ENCODE measurements at places on chromosomes 6 and 20. TPM values are rescaled to one million over a fixed set of nuclear protein-coding genes. Genes with fewer than 3 reads are reported as not detected.

Gene SAMD3
- 0.39 TPM for total RNA-seq

Gene SSTR4
- total RNA-seq = not detected

Gene SLC16A10
- total RNA-seq = 5.3 TPM

Gene PI16
- total RNA-seq = 56.9 TPM

Gene PTK7
- 8.1 TPM for total RNA-seq

Gene KCNQ2
- total RNA-seq = 0.11 TPM

Gene OR2H1
- not detected for total RNA-seq

Gene MOG
- not detected for total RNA-seq

Gene CDH26
- 0.39 TPM for total RNA-seq

Gene ZBP1
- total RNA-seq = 0.33 TPM

Gene BPIFB4
- not detected for total RNA-seq

Gene ROS1
- total RNA-seq = not detected

Gene CLDN20
- not detected for total RNA-seq

Gene ACTL10
- 2.5 TPM for total RNA-seq

Gene REV3L
- 38.9 TPM for total RNA-seq

Gene PRSS16
- not detected for total RNA-seq

Gene SAMD5
- 0.86 TPM for total RNA-seq

Gene RBM24
- 20.7 TPM for total RNA-seq

Gene SPEF1
- total RNA-seq = not detected

Gene PGBD1
- total RNA-seq = 8.7 TPM

Gene KCNS1
- not detected for total RNA-seq

DNA sequence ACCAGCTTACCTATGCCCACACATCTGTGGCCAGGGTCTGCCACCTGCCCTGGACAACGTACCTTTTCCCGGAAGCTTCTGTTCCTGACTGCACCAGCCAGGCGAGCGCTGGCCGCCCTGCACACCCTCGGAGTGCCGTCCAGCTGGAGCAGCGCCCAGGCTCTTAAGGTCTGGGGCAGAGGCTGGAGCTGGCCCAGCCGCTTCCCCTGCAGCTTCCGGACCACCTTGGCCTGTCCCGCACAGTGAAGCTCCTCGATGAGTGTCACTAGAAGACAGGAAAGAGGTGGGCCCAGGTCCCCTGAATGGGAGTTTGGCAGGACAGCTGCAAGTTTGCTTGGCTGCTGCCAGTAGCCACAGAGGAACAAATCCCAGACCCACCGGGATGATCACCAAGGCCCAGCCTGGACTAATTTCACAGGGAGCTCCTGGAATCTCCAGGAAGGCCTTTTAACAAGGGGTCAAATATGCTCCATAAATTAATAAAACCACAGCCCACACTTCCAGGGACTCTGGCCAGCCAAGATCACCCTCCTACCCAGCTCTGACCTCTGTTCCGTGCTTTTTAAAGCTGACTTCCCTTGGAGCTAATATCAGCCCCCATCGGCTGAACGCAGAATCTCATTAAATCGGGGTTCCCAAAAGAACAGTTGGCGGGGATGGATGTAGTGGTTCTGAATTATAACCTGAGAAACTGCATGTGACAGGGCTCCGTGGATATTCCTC, 82.3 kb downstream of the PTPN1 start:
- DNase-seq = no peak

DNA sequence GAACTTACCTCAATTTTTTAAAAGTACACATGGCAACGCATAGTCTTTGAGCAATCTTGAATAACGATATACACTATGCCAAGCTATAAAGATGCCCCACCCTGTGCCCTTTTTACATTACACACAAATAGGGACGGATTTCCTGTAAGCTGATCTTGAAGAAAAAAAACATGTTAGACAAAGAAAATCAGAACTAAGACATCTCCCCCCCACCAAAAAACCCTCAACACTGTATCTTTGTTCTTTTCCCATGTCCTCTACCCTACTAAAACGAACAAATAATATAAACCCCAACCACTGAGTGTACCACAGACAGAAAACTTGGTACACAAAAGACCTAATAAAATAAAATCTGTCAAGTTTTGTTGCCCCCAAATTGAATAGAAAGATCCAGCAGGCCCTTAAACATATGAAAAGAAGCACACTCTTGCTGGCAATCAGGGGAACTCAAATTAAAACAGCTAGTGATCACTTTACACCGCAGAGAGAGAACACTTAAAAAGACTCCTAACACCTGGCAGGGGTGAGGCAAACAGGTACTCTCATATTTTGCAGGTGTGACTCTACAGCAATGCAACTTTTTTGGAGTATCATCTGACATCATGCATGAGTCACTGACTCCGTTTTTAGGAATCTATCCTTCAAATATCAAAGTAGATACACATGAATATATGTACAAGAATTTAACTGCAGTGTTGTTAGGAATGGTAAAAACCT, 29.6 kb downstream of the BACH2 start:
- no peak for DNase-seq

GRCh38 chr20:35791821-35792220, 20.0 kb downstream of the PHF20 start:
- no peak for DNase-seq

DNA sequence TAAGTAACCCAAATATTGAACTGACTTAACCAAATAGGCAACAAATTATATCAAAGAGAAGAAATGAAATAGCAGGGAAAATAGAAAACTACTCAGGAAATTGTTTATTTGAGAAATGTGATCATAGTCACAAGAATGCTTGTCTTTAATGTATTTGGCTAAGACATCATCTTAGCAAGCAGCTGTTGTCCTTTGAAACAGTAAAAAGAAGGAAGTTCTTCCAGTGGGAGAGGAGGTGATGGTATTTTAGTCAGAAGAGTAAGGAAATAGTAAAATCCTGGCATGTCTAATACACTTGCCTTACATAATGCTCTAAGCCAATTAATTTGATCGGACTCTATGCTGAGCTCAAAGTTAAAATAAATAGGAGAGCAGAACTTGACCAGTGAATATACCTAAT, 126.5 kb downstream of the EPM2A start:
- no peak for DNase-seq

- no peak for DNase-seq
Observed at GRCh38 chr6:111430605-111431376, 52.2 kb downstream of the REV3L start.

GRCh38 chr6:23446469-23446967, 679.5 kb upstream of the NRSN1 start:
- DNase-seq = no peak

DNA sequence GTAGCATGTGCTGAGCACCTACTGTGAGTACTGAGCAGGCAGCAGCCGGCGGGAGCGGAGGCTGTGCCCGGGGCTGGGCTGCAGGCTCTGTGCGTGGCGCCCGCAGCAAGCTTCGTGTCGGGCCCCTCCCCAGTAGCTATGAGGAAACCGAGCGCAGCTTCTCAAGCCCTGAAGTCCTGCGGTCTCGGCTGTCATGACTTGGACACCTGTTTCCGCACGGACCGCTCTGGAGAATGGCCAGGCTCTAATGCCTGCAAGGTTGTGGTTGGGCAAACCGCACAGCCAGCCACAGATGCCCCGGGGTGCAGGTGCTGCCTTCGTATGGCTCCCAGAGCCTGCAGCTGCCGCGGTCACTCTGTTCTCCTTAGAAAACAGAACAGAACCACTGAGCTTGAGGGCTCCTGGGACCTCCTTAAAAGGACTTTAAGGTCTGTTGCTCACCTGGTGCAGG, 33.7 kb downstream of the PYGB start:
- DNase-seq = no peak

- DNase-seq = no peak
Observed at GRCh38 chr20:41095110-41095969, 42.0 kb upstream of the PLCG1 start.

DNA sequence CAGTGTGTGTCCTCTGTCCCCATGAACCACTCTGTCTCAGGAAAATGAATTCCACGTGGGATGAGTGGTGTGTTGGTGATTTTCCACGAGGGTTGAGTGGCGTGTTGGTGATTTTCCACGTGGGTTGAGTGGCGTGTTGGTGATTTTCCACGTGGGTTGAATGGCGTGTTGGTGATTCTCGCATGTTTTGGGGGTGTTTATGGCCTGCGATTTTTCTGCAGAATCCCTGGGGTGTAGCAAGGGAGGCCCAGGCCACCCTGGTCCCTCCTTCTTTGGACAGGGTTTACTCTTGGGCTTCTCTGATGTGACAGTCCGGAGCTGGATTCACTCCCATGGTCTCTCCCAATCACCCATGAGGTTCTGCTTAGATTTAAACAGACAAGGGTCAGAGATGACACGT, 90.6 kb upstream of the FRMD1 start:
- no peak for DNase-seq

GRCh38 chr20:22160101-22160652, 424.2 kb downstream of the FOXA2 start:
- DNase-seq = no peak

GRCh38 chr20:48603819-48604405, 223.9 kb downstream of the PREX1 start:
- no peak for DNase-seq

GRCh38 chr6:52020945-52021570, 66.4 kb downstream of the PKHD1 start:
- DNase-seq = no peak

GRCh38 chr6:170024940-170025339, 265.9 kb downstream of the DLL1 start:
- no peak for DNase-seq

DNA sequence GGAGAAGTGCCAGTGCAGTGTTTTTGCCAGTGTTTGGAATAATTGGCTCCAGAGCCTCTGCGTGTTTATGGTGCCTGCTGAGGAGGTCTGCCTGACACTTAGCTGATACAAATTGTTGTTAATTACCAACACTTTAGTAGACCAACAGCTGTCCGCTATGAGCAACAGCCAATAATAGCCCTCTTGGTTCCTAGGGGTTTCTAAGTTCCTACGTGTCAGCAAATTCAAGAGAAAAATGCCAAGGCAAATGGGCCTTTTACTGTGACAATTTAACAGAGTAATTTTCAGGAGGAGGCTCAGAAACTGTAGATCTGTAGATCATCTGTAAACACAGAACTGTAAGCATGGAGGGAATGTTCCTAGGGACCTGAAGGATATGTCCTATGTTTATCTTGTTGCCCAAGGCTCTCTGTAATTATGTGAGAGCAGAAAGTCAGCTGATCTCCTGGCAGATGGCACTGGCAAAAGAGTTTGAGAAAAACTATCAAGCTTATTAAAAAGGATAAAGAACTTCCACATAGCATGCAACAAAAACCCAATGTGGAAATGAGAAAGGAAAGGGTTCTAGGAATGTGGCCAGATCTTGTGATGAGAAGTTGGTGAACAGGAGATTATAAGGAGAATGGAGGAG, 157.7 kb downstream of the GJA1 start:
- no peak for DNase-seq

GRCh38 chr20:16261733-16262273, 311.4 kb downstream of the KIF16B start:
- DNase-seq = no peak

GRCh38 chr20:35117629-35118028, 25.0 kb upstream of the TRPC4AP start:
- no peak for DNase-seq

GRCh38 chr6:25874822-25875562, 949 bp upstream of the SLC17A3 start:
- DNase-seq = no peak

DNA sequence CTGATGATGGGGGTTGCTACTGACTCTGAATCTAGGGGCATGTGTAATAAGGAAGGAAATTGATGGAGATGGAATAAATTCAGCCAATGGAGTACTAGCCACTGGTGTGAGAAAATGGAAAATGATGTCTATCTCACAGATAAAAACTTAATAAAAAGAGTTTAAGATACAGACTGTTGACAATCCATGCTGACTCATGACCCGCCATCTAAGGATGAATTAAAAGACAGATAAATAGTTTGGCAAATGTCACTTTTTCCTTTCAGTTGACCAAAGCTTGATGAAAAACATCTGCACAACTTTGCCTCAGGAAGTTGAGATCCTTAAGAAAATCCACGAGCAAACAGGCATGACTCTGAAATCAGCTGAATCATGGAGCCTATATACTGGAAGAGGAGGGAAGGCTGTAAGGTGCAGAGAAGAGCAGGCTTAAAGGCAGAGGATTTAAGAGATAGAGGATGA, 82.6 kb upstream of the BMP5 start:
- no peak for DNase-seq

- DNase-seq = no peak
Observed at GRCh38 chr6:114435985-114436384, 93.2 kb upstream of the HS3ST5 start.

DNA sequence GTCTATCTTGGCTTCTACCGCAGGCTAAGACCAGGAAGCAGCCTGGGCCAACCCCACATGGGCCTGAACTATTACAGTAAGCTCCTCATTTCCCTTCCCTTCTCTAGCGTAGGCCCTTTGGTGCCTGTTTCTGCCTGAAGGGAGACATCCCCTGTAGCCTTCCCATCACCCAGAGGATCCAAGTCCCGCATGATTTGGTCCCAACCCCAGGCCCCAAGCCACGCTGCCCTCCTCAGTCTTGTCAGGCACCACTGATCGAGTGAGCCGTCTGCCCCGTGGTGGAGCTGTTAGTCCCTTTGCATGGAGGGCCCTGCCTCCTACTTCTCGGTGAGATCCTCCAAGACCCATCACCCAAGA, 46.4 kb downstream of the EBF4 start:
- peak; percentile 64 for DNase-seq

- no peak for DNase-seq
Observed at GRCh38 chr6:133621751-133622150, 267.2 kb upstream of the TCF21 start.

DNA sequence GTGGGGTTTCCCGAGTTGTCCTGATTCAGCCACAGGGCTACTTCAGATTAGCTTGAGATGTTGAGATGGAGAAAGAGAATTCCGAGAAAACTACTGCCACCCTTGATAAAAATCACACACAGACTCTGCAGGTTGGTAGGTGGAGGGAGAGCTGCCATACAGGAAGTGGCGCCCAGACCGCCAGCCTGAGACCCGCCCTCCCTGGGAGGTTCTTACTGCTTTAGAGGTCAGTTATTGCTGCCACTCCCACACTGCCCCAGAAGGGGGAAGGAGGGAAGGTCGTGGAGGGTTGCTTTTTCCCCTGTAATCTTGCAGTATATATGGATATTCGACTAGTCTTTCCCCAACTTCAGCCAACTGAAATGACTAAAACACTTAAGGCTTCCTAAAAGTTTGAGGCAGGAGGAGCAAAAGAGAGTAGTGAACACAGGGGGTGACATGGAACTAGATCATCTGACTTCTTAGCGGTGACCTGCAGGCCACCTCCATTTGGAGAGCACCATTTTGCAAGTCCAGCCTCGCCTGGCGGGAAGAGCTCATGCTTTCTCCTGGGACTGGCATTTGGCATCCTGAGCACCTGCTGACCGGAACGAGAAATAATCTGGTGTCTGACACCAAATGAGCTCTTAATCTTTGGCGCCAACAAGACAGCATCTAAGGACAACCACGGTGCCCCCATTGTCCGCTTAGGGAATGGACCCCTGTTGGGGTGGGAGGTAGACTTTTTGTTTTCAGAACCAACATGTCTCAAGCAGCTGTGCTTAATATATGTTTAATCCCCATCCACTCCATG, 35.7 kb upstream of the SLC22A1 start:
- DNase-seq = no peak

DNA sequence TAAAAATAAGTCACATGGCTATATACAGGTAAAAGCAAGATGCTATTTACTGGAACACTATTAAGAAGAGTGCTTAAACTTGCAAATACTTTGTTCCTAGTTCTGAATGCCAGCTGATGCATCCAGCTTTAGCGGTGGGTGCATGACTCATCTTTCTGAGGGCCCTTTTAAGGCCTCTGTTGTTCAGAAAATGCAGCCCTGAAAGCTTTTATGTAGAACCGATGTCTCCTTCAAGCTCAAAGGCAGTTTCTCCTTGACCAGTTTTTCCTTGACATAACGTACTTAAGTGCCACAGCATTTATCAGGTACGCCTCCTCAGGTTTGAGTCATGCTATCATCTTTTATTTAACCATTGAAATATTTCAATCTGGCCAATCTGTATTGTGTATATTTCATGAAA, 82.8 kb downstream of the MLIP start:
- no peak for DNase-seq
